Endothelial cell of umbilical vein (primary cell): ENCODE measurements at places on chromosomes 6 and 20. TPM values are rescaled to one million over a fixed set of nuclear protein-coding genes. Genes with fewer than 3 reads are reported as not detected.
A peak's percentile ranks its signal among the peaks of the same experiment; 100 is the strongest.

E2F3 gene
- 6.1 and 8.6 TPM in 2 replicates for polyA plus RNA-seq

OXT gene
- not detected in 2 replicates for polyA plus RNA-seq

RIN2 gene
- 18.0 and 22.6 TPM in 2 replicates for polyA plus RNA-seq

SRMS gene
- polyA plus RNA-seq: not detected in 2 replicates

MROH8 gene
- 0.73 and 1.3 TPM in 2 replicates for polyA plus RNA-seq

SLC44A4 gene
- polyA plus RNA-seq: 0.75 and 1.1 TPM in 2 replicates

HSPA1A gene
- polyA plus RNA-seq: 56.0 and 57.2 TPM in 2 replicates

CCNC gene
- polyA plus RNA-seq: 13.0 and 18.2 TPM in 2 replicates

GRCh38 chr6:26054781-26055718, 32.2 kb upstream of the HFE start:
- peak; percentile 94 for DNase-seq

DNA sequence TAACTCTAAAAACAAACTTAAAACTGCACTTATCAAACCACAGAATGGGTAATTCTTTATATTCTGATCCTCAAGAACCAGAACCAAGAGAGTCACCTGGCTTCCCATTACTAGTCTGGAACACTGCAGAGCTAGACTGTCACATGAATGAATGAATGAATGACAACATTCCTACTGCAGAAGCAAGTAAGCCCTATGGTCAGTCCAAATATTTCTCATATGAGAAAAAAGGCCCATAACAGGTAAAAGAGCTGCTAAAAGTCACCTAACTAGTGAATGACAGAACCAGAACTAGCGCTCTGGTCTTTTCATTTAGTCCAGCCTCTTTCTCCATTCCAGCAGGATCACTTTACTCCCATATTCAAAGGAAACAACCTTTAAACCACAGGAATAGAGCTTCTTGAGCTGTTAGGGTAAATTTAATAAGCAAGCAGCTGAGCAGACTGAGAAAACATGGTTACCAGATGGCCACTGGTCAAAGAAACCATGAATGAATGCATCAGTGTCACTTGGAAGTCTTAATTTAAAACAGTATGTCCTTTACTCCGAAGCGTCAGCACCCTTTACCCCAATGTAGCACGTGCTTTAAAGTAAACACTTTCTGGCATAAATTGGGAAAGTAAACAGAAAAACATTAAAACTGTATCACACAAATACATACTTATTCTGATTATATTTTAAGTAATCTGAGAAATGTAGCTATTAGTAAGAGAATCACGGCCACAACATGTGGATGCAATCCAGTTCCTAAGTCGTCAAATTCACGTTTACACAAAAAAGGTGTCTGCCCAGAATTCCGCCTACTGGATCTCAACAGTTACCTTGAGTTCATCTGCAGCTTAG, 1.4 kb downstream of the PREP start:
- DNase-seq: no peak

DNA sequence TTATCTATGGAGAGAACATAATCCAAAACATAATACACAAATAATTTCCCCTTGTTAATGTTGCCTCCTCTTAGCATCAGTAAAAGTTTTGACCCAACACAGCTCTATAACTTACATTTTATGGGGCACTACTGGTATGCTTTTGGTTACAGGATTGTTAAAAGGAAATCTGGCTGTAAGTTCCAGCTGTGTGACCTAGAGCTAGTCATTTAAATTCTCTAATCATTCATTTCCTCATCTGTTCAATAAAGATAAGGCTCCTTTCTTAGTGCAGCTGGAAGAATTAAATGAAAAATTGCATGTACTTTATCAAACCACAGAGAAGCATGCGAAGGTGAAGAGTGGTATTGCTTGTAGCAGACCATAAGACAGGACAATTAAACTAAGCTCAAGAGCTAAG, 4.6 kb downstream of the SLC17A2 start:
- peak; percentile 31 for DNase-seq

DNA sequence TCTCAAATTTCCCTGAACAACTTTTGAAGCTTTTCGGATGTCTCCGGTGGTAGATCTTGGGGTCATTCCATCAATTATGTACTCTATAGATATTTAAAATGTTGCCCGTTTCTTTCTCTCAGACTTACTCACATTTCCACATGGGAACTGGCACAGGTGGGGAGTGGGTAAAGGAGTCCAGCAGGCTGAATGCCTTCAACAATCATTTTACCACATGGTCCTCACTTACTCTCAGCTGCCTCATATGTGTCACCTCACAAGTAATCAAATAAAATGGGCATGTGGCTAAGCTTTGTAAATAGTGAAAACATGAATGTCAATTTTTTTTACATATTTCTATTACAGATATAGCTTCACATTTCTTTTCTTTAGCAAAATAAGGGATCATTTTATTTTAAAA, 677 bp downstream of the HLA-DQA1 start:
- no peak for DNase-seq

GRCh38 chr6:168243812-168244376, 75.7 kb downstream of the DACT2 start:
- no peak for DNase-seq

DNA sequence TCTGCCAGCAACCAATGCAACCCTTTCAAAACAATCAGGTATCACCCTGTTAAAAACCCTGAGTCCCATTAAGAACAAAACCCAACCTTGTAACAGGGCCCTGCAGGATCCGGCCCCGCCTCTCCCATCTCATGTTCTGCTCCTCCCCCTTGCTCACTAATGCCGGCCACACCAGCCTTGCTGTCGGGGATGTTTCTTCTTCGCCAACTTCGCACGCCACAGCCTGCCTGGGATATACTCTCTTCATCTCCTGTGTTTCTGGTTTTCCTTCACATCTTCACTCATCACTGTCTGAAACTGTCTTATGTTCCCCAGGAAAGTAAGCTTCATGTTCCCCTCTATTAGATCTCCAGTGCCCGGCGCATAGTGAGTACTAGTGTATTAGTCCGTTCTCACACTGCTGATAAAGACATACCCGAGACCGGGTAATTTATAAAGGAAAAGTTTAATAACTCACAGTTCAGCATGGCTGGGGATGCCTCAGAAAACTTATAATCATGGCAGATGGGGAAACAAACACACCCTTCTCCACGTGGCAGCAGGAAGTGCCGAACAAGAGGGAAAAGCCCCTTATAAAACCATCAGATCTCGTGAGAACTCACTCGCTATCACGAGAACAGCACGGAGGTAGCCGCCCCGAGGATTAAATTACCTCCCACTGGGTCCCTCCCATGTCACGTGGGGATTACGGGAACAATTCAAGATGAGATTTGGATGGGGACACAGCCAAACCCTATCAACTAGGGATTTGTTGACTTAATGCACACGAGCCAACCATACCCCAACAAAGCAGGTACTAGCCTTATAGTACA, 5.1 kb downstream of the TP53RK start:
- DNase-seq: peak; percentile 39

DNA sequence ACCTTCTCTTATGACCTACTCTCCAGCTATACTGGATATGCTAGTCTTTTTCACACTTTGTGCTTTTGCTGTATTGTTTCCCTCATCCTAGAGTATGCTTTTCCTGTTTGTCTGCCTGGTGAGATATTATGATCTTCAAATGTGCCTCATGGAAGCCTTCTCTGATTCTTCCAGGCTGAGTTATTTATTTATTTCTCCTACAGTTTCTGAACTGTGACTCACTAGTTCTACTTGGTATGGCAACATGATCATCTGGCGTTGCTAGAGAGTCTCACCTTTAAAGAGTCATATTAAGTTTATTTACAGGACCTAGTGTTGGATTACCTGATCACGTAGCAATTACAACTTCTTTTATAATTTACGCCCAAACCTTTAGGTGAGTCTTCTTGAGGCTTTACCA, 81.2 kb upstream of the HDAC2 start:
- DNase-seq: no peak

- no peak for DNase-seq
Measured at GRCh38 chr6:127102299-127102698, 16.2 kb upstream of the RSPO3 start.

GRCh38 chr6:112997421-112998085, 650.4 kb downstream of the RFPL4B start:
- DNase-seq: no peak

DNA sequence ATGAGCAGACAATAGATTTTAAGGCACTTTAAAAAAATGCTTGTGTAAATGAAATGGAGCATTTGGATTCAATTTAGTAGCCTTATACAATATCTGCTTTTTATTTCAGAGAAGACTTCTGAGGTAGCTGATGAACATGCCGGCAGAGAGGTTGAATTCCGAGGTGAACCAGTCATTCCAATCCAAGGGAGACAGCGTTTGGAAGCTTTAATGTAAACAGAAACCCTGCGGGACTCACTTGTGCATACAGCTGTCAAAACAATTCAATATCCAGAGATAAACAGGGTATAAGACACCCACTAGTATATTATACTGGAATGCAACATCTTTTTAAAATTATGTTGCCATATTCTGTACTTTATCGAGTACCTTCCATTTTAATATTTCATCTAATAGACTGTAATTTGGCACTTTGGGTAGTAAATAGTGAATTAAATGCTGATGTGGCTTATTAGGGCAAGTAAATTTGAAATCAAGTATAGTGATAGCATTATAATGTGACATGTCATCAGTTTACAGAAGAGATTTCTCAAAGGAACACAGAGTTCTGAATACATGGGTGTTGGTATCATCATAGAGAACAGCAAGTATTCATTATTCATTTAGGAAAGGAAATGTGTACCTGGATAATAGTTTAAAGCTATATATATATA, 347.7 kb downstream of the PRKN start:
- DNase-seq: no peak

GRCh38 chr20:54064939-54065338, 5.5 kb downstream of the BCAS1 start:
- DNase-seq: no peak

DNA sequence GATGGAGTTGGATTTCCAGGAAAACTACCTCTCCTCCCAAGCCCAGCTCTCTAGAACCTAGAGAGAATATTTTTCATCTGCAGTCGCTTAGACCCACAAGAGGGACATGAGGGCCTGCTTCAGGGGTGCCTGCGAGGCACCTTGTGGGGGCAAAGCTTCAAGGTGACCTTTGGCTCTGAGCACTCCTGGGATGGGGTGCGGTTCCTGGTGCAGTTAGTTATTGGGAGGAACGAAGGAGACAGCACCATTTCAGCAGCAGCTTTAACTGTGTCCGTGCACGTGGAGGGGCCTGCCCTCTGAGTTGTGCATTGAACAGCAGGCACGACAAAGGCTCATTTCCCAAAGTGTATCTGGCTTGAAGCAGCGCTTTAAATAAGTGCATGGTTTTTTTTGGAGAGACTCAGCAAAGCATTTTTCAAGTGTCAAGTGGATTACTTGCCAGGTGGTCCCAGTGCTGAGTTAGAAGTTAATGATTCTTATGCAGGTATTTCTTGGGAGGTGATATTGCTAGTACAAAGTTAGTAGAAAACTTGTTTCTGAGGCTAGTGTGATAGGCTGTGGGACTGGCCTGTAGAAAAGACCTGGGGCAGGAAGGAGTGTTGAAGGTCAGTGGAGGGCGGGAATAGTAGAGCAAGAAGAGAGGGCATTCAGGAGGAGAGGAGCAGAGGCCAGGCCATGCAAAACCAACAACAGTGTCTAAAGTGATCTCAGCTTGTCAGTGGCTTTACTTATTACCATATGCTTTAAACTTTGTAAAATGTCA, 3.8 kb downstream of the IGF2R start:
- no peak for DNase-seq

GRCh38 chr6:37131104-37131959, 38.6 kb upstream of the PIM1 start:
- peak; percentile 52 for DNase-seq

DNA sequence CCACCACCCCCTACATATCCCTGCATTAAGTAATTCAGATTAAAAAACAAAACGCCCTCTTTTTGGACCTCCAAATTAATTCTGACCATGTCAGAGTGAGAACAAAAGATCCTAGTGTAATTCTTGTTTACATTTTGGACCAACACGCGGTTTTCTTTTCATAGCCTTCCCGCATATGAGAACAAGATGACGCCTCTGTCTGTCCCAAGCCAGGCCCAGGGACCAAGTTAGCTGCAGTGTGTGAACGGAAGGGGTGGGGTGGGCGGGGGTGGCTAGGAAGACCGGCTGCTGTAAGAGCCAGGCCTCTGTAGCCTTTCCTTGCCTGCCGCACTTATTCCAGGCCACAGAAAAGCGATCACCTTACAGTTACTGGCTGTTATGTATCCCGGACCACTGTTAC, 68.0 kb downstream of the PLCG1 start:
- DNase-seq: no peak

DNA sequence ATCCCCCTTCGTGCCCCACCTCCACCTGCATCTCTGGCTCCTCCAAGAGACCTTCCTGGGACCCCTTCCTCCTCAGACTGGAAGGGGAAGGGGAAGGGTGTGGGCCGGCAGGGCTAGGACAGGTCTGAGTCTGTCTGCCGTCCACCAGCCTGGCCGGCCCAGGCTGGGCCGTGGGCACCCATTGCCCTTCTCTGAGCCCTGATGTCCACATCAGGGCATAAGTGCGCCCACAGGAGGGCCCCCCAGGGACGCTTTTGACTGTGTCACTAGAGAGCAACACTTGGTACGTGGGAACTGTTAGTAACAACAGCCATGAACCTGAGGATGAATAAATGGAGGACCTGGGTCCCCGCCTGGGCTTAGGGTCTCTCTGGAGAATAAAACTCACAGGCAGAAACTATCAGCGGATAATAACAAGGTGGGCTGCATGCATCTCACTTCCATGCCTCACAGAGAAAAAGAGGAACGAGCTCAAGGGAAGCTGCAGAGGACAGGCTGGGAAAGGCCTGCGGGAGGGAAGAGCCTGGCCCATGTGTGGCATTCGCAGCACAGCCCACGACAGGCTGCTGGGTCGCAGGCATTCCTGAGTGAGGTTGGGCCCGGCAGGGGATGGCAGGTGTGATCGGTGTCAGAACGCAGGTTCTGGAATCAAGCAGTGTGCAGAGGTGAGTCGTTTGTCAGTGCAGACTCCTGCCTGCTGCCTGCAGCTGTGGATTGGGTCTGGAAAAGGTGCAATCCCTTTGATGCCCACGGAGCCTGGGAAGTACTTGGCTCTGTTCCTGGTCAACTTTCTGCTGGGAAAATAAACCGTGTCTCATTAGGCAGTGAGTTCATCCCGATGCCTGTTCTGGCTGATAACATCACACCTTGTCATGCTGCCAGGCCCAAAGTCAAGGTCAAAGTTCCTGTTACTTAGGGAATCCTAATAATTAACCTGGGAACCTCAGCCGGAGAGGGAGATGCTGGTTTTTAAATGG, 60.9 kb downstream of the BCAS4 start:
- no peak for DNase-seq

GRCh38 chr6:36650848-36651478, 27.6 kb upstream of the CDKN1A start:
- DNase-seq: peak; percentile 22

- peak; percentile 22 for DNase-seq
Measured at GRCh38 chr6:107509506-107509905, 19.6 kb downstream of the SOBP start.

DNA sequence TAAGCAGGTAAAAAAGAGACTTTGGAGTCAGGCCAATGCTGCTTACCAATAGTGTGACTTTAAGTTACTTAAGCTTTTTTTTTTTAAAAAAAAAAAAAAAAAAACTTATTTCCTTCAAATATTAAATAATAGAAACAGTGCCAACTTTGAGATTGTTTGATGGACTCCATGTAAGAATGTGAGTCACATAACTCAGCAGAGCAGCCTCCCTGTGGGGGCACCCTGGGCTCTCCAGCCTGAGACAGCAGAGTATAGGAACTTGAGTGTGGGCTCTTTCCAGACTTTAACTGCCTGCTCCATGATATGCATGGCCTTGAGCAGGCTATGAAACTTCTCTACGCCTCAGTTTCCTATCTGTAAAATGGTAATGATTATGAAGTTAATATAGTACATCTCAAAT, 113.3 kb upstream of the SAMD5 start:
- DNase-seq: no peak

- DNase-seq: peak; percentile 43
Measured at GRCh38 chr6:124958759-124959354, 3.4 kb upstream of the RNF217 start.
